ENCODE measurements at places on chromosomes 12 and 14.

GRCh38 chr14:105499256-105500035, 8.4 kb downstream of the TEDC1 start:
- DNase-seq: no peak

DNA sequence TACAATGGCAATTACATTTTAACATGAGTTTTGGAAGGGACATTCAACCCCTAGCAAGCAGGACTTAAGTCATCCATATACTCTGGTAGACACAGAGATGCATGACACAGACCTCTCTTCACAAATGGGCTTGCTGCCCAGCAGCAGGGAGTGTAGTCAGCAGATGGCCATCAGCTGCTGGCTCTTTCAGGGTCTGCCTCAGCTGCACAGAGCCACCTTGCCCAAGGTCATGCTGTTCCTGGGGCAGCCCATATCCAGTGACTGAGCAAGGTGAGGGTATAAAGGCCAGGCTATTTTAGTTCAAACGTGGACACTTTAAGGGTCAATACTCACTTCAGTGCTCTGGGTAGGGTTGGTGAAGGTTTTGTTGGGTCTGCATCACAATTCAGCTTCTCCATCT, 58.3 kb upstream of the JDP2 start:
- DNase-seq: no peak

- no peak for DNase-seq
Observed at GRCh38 chr12:94725375-94726168, 75.2 kb upstream of the TMCC3 start.

DNA sequence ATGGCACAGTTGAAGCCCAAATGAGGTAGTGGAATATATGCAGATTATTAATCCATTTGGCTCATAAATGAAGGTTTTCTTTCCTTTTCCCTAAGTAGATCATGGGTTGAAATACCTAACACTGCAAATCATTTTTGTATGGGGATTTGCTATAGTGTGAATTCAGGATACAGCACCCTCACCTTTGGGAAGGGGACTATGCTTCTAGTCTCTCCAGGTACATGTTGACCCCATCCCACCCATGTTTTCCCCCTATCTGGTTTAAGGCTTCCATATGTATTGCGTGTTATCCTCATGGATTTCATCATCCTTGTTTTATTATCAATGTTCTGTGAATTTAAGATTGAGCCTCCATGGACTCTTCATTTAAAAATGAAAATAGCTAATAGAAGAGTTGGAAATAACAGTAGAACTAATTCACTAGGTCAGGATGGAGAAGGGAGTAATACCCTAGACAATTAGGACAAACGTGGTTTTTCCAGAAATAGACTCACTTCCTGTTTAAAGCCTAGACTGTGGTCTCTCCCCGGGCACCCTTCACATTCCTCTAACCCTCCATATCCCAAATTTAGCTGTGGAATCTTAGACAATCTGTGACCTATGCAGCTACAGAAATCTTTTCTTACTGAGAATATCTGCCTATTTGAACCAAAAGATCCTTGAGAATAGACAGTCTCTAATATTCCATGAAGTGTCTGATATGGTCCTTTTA, 56.5 kb downstream of the DAD1 start:
- DNase-seq: no peak

DNA sequence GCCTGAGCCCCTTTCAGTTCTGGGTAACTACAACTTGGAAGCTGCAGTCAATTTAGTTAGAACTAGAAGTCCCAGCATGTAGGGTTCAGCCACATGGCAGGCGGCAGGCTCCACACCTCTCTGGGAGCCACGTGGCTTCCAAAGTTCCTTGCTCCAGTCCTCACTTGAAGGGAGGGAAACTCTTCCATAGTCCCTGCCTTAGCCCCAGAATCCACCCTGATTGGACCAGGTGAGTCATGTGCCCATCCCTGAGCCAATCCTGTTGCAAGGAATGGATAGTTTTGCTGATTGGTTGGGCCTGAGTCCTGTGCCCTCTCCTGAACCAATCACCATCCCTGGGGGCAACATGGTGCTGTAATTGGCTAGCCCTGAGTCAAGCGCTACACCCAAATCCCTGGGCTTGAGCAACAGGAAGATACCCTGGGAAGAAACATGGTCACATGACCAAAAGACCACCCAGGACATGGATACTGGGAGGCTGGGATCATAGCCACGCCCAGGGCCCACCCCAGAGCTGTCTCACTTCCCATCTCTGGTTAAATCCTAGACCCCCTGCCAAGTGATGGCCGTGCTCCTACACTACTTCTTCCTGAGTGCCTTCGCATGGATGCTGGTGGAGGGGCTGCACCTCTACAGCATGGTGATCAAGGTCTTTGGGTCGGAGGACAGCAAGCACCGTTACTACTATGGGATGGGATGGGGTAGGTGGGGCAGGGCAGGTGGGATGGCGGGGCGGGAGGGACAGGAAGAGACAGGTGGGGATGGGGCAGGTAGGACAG, 154.7 kb downstream of the ADGRD1 start:
- DNase-seq: no peak

Data from esophagus squamous epithelium (tissue), 5 donors.